ENCODE measurements at places on chromosomes 2 and 18.

DNA sequence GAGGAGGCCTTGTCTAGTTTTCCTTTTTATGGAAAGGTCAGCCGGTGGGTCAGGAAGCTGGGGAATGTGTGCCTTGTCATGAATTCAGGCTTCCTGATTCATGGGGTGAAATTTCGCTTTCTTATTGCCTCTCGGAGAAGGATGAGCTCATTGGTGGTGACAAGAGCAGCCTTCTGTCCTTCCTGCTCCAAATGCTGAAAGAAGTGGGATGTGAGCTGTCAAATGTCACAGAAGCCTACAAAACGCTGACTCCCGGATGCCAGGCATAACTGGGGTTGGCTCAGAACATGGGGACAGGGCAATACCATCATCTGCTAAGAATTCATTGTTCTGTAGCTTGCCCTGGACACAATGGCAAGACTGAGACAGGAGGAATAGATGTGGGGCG, 55.8 kb upstream of the FAM136A start:
- no peak for DNase-seq

DNA sequence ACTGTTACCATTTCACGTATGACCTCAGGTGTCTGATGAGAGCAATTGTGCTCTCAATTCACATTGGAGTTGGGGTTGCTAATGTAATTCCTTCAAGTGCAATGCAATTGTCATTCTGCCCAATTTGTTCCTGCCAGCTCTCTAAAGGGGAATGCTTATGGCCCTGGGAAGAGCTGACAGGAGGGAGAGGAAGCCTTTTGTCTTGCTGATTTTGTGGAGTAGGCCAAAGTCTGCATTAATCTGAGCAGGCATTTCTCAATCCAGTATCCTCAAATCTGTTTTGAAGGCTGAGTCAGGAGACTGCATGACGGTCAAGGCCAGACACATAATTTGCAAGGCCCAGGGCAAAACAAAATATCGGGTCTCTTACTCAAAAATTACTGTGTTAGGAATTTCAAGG, 326.4 kb upstream of the SPHKAP start:
- DNase-seq, result no peak

- DNase-seq, result peak; percentile 67
Measured at GRCh38 chr18:36296650-36297416, 680 bp upstream of the FHOD3 start.

GRCh38 chr18:58095655-58096054, 51.6 kb downstream of the NEDD4L start:
- DNase-seq, result no peak

GRCh38 chr2:177320596-177320995, 56.1 kb upstream of the NFE2L2 start:
- no peak for DNase-seq

- no peak for DNase-seq
Measured at GRCh38 chr2:170587922-170588321, 127.2 kb upstream of the SP5 start.

- no peak for DNase-seq
Measured at GRCh38 chr2:161873707-161874106, 200.3 kb downstream of the DPP4 start.

GRCh38 chr2:66851449-66851872, 416.5 kb downstream of the MEIS1 start:
- no peak for DNase-seq

DNA sequence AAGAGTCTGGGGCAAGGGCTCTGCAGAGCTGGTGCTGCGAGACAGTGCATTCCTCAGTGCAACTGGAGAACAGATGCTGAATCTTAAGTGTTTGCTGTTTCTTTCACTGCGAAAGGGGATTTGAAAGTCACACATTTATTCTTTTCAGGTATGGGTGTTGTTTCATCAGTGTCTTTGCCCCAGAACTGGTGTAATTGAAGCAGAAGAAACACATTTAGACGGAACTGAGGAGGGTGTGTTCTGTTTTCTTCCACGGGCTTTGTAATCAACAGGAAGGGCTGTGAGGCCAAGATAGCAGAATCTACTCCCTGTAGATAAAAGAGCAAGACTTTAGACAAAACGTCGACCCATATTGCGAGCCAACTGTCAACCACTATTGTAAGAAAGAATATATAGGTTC, 151.9 kb downstream of the EPHA4 start:
- DNase-seq, result no peak

DNA sequence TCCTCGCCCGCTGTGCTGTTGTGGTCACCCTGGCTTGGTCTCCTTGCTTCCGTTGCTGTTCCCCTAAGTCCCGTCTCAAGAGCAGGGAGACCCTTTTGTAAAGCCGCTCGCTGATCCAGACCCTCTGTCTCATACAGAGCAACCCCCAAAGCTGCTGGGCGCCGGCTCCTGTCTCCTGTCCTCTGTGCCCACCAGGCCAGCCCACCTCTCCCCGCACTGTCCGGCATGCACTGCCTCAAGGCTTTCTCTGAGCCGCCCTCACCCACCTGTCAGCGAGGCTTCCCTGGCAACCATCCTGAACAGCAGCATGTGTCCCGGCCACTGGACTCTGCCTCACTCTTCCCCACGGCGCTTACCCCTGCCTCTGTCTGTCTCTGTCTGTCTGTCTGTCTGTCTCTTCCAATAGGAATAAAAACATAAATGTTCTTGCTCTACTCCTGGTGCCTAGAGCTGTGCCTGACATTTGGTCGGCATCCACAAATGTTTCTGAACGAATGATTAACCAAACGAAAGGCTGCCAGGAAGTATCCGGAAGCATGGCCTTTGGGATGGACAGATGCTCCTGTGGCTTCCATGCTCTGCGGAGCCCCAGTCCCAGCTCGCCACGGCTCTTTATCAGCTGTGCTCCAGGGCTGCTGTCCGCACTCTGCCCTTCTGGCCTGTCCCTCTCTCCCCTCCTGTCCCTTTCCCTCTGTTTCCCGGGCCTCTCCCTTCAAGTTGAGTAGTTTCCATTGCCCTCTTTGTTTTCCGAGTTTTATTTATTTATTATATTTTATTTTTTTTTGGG, 7.8 kb downstream of the COLEC11 start:
- DNase-seq, result no peak

DNA sequence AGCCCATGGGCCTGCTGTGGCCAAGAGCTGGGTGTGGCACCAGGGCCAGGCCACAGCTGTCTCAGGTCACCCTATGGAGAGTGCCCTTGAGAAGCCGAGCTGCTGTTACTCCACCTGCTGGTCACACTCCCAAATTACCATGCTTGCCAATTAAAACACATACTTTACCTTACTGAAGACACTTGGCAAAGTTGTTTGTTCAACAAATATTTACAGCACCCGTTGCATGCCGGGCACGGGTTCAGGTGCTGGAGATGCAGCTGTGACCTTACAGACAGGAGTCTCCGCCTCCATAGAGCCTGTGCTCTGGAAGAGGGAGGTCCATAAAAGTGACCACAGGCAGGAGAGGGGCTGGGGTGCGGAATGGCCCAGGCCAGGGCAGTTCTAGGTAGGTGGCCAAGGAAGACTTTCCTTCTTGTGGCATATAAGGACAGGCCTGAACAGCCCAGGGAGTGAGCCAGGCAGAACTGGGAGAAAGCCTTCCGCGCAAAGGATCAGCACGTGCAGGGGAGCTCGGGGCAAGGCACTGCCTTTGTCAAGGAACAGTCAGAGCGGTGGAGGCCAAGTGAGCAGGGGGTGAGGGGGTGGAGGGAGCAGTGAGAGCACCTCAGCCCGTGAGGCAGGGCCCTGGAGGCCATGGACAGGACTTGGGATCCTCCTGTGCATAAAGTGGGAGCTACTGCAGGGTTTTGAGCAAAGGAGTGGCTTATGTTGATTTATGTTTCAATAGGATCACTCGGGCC, 23.6 kb upstream of the RBM44 start:
- peak; percentile 72 for DNase-seq

DNA sequence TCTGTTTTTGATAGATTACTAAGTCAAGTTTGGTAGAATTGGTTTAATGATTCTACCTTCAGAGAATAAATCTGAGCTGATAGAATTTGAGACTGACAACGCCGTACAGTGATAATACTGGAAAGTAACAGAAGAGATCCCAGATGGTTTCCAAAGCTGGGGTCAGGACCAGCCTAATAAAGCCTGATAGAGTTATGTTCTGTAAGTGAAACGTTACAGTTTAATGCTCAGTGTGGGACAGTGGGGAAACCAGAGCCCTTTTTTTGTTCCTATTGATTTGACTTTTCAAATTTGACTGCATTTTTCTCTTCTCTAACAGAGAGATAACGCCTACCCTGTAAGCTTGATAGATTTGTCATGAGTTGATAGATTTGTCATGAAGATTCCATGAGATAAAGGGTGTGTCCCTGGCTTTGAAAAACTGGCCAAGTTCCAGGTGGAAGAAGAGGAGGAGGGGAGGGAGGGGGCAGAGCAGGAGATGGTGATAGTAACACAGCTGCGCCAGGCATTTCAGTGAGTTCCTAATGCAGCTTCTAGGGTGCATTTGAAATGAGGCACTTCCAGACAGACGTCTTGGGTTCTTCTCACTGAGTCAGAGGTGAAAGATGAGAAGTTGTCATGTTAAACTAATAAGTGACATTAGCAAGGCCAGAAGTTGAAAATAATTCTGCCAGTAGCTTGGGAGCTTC, 65.1 kb downstream of the CERS6 start:
- DNase-seq, result no peak

- DNase-seq, result no peak
Measured at GRCh38 chr2:5975401-5975800, 283.2 kb downstream of the SOX11 start.

DNA sequence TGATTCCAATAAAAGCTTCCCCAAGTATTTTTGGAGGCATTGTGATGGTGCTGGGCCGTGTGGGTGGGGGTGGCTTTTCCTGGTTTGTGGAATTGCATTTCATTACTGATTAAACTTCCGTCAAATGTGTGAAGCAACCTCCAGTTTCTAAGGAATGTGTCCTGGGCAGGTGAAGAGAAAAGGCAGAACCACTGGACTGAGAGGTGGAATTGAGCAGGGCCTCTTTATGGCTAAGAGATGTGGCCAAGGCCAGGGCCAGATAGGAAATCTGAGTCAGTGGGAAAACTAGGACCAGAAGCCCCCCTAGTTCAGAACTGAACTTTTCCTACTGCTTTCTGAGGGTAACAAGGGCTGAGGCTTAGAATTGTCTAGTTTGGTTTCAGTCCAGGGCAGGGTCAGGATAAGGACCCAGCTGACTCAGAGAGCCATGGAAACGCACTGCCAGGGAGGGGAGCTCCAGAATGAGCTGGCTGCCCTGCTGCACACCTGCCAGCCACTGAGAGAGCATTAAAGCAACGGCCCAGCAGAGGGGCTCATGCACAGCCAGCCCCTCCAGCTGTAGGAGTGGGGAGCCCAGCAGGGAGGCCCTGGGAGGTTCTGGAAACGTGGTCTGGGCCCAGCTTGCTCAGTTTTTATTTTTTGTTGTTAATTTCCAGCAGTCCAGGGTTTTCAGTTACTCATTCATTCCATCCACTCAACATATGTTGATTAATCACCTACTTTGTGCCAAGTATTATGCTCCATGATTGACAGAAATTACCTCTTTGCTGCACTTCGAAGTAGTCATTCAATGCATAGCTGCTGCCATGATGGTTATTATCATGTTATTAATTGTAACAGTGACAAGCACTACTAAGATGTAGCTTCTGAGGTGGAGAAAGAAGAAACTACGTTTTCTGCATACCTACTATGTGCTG, 156.1 kb downstream of the MSH2 start:
- no peak for DNase-seq

- DNase-seq, result no peak
Measured at GRCh38 chr18:79258447-79258846, 137.3 kb upstream of the NFATC1 start.

- DNase-seq, result no peak
Measured at GRCh38 chr18:46322411-46322891, 218.3 kb downstream of the HAUS1 start.
